ENCODE measurements at places on chromosomes 6 and 20. TPM values are rescaled to one million over a fixed set of nuclear protein-coding genes. Genes with fewer than 3 reads are reported as not detected.

DNA sequence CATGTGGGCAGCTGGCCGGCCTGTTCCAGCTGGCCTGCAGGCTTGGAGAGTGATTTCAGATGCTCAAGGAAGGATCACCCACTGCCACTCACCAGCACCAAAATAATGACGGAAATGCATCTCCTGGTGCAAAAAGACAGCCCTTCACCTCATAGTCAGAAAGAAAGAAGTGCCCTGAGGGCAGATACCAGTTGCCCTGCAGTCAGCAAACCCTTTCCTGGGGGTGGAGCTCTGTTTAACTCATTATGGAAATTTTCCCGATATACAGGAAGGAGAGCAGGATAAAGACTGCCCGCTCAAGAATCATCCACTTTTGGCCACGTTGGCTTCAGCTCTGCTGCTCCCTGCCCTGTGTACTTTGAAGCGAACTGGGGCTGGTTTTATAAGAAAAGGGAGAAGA lies 127.9 kb downstream of the GRM4 start:
- H3K27ac ChIP-seq: no peak overlapping the region
- no peak overlapping the region for H3K4me3 ChIP-seq
- no peaks in the 10 kb centered on the region for H3K36me3 ChIP-seq
- no peak for DNase-seq

- no peaks in the 10 kb centered on the region for H3K36me3 ChIP-seq
- H3K27ac ChIP-seq: no peak overlapping the region
- DNase-seq: no peak
- no peaks in the 10 kb centered on the region for H3K27me3 ChIP-seq
- H3K4me3 ChIP-seq: no peak overlapping the region
- H3K4me1 ChIP-seq: no peaks in the 10 kb centered on the region
Measured at GRCh38 chr6:79731471-79731870, 100.3 kb downstream of the SH3BGRL2 start.

GRCh38 chr20:33309631-33310030 lies 26.6 kb downstream of the BPIFB1 start:
- no peaks in the 10 kb centered on the region for H3K27me3 ChIP-seq

The UST gene
- 3.0 TPM for total RNA-seq

GRCh38 chr20:41592516-41593216 lies 25.5 kb downstream of the CHD6 start:
- no peak overlapping the region for H3K27ac ChIP-seq
- H3K4me3 ChIP-seq: no peak overlapping the region
- DNase-seq: no peak
- no peaks in the 10 kb centered on the region for H3K36me3 ChIP-seq
- H3K27me3 ChIP-seq: no peaks in the 10 kb centered on the region
- peaks cover 9% of the 10 kb centered on the region for H3K4me1 ChIP-seq

- no peak for DNase-seq
- H3K27ac ChIP-seq: no peak overlapping the region
- H3K4me3 ChIP-seq: no peak overlapping the region
- H3K4me1 ChIP-seq: peaks cover 34% of the 10 kb centered on the region
- peaks cover 14% of the 10 kb centered on the region for H3K36me3 ChIP-seq
- H3K27me3 ChIP-seq: no peaks in the 10 kb centered on the region
Measured at GRCh38 chr6:42987533-42988451, 3.4 kb downstream of the PPP2R5D start.

The NHSL1 gene
- 0.31 TPM for total RNA-seq

The KIF25 gene
- total RNA-seq: 1.0 TPM

DNA sequence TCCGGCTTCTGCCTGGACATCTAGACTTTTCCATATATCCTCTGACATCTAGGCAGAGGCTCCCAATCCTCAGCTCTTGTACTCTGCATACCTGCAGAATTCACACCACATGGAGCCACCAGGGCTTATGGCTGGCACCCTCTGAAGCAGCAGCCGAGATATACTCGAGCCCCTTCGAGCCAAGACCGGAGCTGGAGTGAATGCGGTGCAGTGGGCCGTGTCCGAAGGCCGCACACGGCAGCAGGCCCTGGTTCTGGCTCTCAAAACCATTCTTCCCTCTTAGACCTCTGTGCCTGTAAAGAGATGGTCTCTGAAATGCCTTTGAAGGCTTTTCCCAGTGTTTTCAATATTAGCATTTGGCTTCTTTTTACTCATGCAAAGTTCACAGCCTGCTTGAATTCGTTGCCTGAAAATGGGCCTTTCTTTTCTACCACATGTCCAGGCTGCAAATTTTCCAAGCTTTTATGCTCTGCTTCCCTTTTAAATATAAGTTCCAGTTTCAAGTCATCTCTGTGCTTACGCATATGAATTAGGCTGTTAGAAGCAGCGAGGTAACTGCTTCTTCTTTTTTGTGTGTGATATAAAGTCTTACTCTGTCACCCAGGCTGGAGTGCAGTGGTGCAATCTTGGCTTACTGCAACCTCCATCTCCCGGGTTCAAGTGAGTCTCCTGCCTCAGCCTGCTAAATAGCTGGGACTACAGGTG lies 3.8 kb upstream of the SIRPB1 start:
- H3K4me3 ChIP-seq: no peak overlapping the region
- no peaks in the 10 kb centered on the region for H3K27me3 ChIP-seq
- DNase-seq: no peak
- H3K27ac ChIP-seq: no peak overlapping the region
- H3K36me3 ChIP-seq: no peaks in the 10 kb centered on the region
- H3K4me1 ChIP-seq: no peaks in the 10 kb centered on the region

- peak overlapping the region; percentile 4 for H3K27ac ChIP-seq
- no peak for DNase-seq
- no peak overlapping the region for H3K4me3 ChIP-seq
Measured at GRCh38 chr6:16270178-16270794, 31.9 kb downstream of the GMPR start.

The APCDD1L gene
- not detected for total RNA-seq

The SLC32A1 gene
- not detected for total RNA-seq

GRCh38 chr6:107712665-107713551 lies 111.2 kb downstream of the SCML4 start:
- no peak overlapping the region for H3K27ac ChIP-seq
- no peaks in the 10 kb centered on the region for H3K27me3 ChIP-seq
- no peaks in the 10 kb centered on the region for H3K36me3 ChIP-seq
- H3K4me1 ChIP-seq: peaks cover 8% of the 10 kb centered on the region
- no peak overlapping the region for H3K4me3 ChIP-seq

The RIN2 gene
- total RNA-seq: 17.9 TPM

- H3K4me3 ChIP-seq: peak overlapping the region; percentile 52
- H3K36me3 ChIP-seq: no peaks in the 10 kb centered on the region
- DNase-seq: peak; percentile 37
- H3K27ac ChIP-seq: peak overlapping the region; percentile 61
- H3K4me1 ChIP-seq: no peaks in the 10 kb centered on the region
Measured at GRCh38 chr6:43093436-43094289, 17.5 kb downstream of the PTK7 start.

DNA sequence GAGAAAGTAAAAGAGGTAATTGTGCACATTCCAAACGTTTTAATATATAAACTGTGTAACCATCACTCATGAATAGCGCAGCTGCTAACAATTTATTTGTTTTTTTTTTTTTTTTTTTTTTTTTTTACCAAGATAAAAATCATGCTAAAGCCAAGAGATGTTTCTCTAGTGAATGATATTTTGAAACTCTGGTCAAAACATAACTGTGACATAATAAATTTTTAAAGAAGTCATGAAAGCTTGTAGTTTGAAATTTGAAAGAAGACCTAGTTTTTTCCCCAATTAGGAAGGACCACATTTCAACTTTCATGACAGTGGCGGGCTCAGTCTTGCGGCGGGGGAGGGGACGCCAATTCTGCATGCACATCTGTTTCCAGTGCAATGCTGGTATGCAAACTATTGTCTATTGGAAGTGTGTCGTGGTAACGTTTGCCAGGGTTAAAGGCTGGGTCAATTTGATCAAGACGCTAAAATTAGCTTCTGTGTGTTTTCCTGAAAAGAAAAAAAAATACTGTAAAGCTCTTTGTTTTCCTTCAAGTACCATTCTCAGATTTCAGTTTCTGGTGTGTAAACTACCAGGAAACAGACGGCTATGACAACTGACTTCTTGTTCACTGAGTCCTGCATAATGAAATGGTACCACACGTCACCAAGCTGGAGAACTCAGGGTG lies 211.9 kb downstream of the FOXC1 start:
- H3K4me1 ChIP-seq: peaks cover 3% of the 10 kb centered on the region
- no peak overlapping the region for H3K4me3 ChIP-seq
- DNase-seq: no peak
- peak overlapping the region; percentile 50 for H3K27ac ChIP-seq

- DNase-seq: no peak
- H3K27me3 ChIP-seq: peaks cover 5% of the 10 kb centered on the region
- no peak overlapping the region for H3K27ac ChIP-seq
- no peaks in the 10 kb centered on the region for H3K4me1 ChIP-seq
Measured at GRCh38 chr6:99364026-99364425, 14.6 kb upstream of the FAXC start.

The SPATS1 gene
- total RNA-seq: not detected

DNA sequence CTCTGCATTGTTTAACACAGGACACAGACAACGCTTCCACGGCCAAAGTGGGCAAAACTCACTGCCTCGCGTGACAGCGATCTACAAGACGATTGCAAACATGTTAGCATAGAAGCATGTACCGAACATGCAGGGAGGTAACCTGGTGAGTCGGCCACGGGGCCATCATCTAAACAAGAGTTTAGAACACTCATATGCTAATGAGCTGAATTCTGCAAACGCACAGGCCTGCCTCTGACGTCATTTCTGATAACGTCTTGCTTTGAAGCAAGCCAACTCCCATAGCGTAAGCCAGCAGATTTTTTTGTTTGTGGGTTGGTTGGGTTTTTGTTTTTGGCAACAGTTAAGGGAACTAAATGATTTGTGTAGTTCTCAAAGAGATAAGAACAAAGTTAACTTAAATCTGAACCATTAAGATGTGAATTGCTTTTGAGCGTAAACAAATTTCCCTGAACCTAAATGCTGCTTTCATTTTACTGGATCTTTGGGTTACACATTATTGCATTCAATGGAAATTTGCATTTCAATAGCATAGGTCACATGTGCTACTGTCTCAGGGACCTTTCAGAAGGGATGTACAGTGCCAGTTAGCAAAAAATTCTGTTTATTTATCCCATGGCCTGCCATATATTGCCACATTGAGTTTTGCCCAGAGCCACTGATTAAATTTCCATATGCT lies 184.5 kb upstream of the PDE10A start:
- peaks cover 3% of the 10 kb centered on the region for H3K27me3 ChIP-seq
- no peak overlapping the region for H3K4me3 ChIP-seq
- no peak overlapping the region for H3K27ac ChIP-seq
- no peak for DNase-seq
- no peaks in the 10 kb centered on the region for H3K4me1 ChIP-seq
- H3K36me3 ChIP-seq: no peaks in the 10 kb centered on the region

- H3K27ac ChIP-seq: no peak overlapping the region
- DNase-seq: no peak
- H3K27me3 ChIP-seq: no peaks in the 10 kb centered on the region
- H3K4me1 ChIP-seq: no peaks in the 10 kb centered on the region
- no peak overlapping the region for H3K4me3 ChIP-seq
Measured at GRCh38 chr6:31349301-31349700, 7.7 kb downstream of the HLA-B start.

- peak within 1 kb of the TSS; percentile 89 for H3K27ac ChIP-seq
- no peaks in the 10 kb centered on the region for H3K36me3 ChIP-seq
- H3K27me3 ChIP-seq: no peaks in the 10 kb centered on the region
- peak within 1 kb of the TSS; percentile 93 for H3K4me3 ChIP-seq
- peak; percentile 88 for DNase-seq
Measured at GRCh38 chr6:125153391-125154117, at the start of gene TPD52L1. Gene TPD52L1 (plus strand): TSS chr6:125153773. CDS start chr6:125153952, 179 bp downstream.

DNA sequence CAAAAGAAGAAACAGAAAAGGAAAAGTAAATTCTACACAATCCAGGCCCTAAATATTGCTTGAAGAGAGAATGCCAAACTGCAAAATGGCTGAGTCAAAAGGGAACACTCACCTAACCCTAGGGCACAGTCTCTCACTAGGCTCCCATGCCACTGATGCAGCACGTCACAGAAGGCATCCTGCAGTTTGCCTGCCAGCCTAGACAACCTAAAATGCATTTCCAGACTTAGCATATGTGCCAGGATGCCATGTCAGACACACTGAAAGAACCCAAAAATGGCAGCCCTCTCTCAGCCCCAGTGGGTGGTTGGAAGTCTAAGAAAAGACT lies 10.6 kb upstream of the SIRPD start:
- no peaks in the 10 kb centered on the region for H3K27me3 ChIP-seq
- H3K4me1 ChIP-seq: no peaks in the 10 kb centered on the region
- H3K36me3 ChIP-seq: no peaks in the 10 kb centered on the region
- H3K27ac ChIP-seq: no peak overlapping the region
- H3K4me3 ChIP-seq: no peak overlapping the region
- DNase-seq: no peak

GRCh38 chr6:14910692-14911547 lies 334.9 kb upstream of the JARID2 start:
- no peaks in the 10 kb centered on the region for H3K27me3 ChIP-seq
- peak; percentile 39 for DNase-seq
- no peaks in the 10 kb centered on the region for H3K36me3 ChIP-seq
- H3K27ac ChIP-seq: no peak overlapping the region

- no peaks in the 10 kb centered on the region for H3K27me3 ChIP-seq
- no peaks in the 10 kb centered on the region for H3K4me1 ChIP-seq
- no peak for DNase-seq
- H3K27ac ChIP-seq: no peak overlapping the region
Measured at GRCh38 chr6:4581468-4582385, 194.5 kb upstream of the CDYL start.

DNA sequence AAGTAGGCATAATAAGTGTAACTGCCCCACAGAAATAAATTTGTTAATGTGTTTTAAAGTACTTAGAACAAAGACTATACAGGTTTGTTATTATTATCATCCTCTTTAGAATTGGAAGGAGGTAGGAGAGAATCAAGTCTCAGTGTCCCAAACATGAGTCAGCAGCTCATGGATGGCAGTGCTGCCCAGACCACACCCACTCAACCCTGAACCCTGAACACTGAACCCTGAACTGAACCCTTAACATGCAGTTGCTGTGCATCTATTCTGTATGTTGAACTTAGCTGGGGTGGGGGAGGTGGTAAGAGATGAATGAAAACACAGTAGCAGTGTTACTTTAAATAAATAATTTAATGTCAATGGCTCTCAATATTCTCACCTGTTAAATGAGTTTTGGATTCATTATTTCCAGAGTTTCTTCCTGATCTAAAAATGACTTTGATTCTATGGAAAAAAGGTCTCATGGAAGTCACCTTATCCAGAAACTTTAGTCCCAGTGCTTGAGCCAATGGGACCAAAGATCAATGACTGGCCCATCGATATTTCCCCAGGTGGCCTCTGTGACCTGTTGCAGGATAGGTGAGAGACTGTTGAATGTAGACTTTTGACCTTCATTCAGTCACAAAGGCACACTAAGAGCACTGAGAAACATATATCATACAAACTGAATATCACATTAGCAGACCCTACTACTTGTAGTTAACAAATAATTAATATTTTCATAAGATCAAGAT lies 3.1 kb upstream of the ANKRD66 start:
- H3K4me1 ChIP-seq: no peaks in the 10 kb centered on the region
- no peak overlapping the region for H3K4me3 ChIP-seq
- no peak for DNase-seq

- no peaks in the 10 kb centered on the region for H3K27me3 ChIP-seq
- peak; percentile 58 for DNase-seq
- H3K36me3 ChIP-seq: no peaks in the 10 kb centered on the region
- peak overlapping the region; percentile 26 for H3K4me3 ChIP-seq
- H3K4me1 ChIP-seq: peaks cover 20% of the 10 kb centered on the region
Measured at GRCh38 chr6:13302751-13303667, 25.3 kb downstream of the TBC1D7 start.

GRCh38 chr6:106460481-106460880 lies 100.0 kb downstream of the CRYBG1 start:
- H3K27me3 ChIP-seq: no peaks in the 10 kb centered on the region
- H3K36me3 ChIP-seq: no peaks in the 10 kb centered on the region
- no peaks in the 10 kb centered on the region for H3K4me1 ChIP-seq
- DNase-seq: no peak
- no peak overlapping the region for H3K4me3 ChIP-seq
- H3K27ac ChIP-seq: no peak overlapping the region

GRCh38 chr20:25720285-25720684 lies 23.6 kb upstream of the ZNF337 start:
- no peaks in the 10 kb centered on the region for H3K36me3 ChIP-seq
- no peaks in the 10 kb centered on the region for H3K27me3 ChIP-seq
- no peaks in the 10 kb centered on the region for H3K4me1 ChIP-seq
